ENCODE measurements at places on chromosomes 6 and 20. TPM values are rescaled to one million over a fixed set of nuclear protein-coding genes. Genes with fewer than 3 reads are reported as not detected.

GRCh38 chr6:148884461-148884860, 137.6 kb downstream of the UST start:
- DNase-seq = no peak

- DNase-seq = peak; percentile 97
These were observed at the start of gene CDS2 for GRCh38 chr20:5126512-5127203. Gene CDS2, plus strand, starts transcription at chr20:5127008. Its CDS starts 85 bp downstream, at chr20:5127093.

Gene TRIM38
- 7.6 TPM for polyA plus RNA-seq

Gene BNIP5
- not detected for polyA plus RNA-seq

Gene SLC44A4
- polyA plus RNA-seq = not detected

DNA sequence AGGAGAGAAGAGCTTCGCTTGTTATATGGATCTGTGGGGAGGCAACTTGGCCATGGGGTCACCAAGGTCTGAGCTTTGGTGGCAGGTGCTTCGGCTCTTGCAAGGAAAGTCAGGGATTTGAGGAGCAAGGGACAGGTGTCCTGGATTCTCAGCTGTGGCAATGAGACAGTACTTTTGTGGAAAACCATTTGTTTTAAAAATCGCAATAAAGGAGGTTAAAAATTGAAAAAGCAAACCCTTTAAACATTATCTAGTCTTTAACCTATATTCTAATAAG, 64.3 kb downstream of the NOL4L start:
- DNase-seq = no peak

DNA sequence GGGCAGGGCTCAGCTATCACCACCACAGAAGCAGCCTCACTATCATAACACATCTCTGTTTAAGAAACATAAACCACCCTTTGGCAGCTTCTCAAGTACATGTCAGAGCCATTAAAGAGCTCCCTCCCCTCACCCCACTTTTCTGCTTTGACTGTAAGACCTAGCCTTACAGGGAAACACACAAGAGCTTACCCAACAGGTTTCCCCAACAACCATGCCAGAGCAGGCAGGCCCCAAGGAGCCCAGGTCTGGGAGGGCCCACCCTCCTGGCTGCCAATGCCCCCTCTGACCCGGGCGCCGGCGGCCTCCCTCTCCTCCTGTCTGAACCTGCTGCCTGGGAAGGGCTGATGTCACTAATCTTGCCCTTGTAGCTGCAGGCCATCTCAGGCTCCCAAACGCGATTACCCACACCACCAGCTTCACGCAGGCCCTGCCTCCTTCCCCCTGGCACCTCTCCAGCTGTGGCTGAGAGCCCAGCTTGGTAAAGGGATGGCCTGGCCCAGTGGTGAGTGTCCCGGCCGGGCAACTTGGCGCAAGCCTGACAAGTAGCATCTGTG, 402.0 kb downstream of the MAFB start:
- peak; percentile 69 for DNase-seq

Gene CPNE5
- 0.02 TPM for polyA plus RNA-seq

DNA sequence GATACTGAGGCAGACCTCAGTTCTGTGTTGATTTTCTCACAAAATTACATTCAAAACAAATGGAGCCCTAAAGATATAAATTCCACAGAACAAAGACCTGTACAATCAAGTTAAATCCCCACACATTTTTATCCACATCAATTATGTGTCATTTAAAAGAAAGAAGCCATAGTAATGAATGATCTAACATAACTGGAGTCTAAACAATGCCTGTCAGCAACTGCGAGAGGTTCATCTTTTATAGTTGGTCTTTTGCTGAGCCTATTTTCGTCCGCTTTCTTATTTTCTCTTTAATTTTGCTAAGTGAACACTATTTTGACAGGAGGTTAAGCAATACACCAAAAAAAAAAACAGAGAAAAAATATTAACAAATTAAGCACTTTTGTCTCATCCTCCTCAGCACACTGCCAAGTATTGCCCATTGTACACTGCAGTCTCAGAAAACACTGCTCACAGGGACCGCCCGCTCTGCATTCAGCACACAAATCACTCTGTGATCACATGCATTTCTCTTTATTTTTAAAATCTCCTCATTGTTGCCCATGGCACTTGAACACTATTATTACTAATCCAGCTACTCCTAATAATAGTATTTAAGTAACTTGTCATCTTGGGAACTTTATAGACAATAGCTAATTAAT, 140.8 kb downstream of the BTBD9 start:
- no peak for DNase-seq

DNA sequence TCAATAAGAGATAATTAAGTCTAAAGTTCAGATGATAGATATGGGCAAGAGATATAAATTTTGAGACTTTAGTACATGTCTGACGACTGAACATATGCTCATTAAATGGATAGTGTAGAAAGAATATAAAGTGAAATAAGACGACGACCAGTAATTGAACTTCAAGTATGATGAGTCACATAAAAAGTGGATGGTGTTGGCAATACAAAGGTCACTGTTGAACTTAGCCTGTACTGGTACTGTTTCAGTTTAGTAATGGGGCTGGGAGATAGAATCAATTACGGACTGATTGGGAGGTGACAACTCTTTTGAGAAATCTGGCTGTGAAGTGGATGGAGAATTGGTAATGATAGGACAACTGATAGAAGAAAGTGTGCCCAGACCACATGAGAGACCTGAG, 68.1 kb downstream of the IBTK start:
- DNase-seq = peak; percentile 17

- DNase-seq = no peak
These were observed 187.9 kb upstream of the COL21A1 start for GRCh38 chr6:56435326-56435725.

Gene ADTRP
- 0.23 TPM for polyA plus RNA-seq

All from fibroblast of lung (primary cell).